ENCODE measurements at places on chromosomes 4 and X. TPM values are rescaled to one million over a fixed set of nuclear protein-coding genes. Genes with fewer than 3 reads are reported as not detected.

GRCh38 chr4:150145090-150145945 lies 67.1 kb downstream of the DCLK2 start:
- H3K36me3 ChIP-seq = no peaks in the 10 kb centered on the region
- no peak overlapping the region for H3K27ac ChIP-seq
- peaks cover 9% of the 10 kb centered on the region for H3K4me1 ChIP-seq
- DNase-seq = peak; percentile 68

Gene SPATA4
- total RNA-seq = 0.46 TPM

DNA sequence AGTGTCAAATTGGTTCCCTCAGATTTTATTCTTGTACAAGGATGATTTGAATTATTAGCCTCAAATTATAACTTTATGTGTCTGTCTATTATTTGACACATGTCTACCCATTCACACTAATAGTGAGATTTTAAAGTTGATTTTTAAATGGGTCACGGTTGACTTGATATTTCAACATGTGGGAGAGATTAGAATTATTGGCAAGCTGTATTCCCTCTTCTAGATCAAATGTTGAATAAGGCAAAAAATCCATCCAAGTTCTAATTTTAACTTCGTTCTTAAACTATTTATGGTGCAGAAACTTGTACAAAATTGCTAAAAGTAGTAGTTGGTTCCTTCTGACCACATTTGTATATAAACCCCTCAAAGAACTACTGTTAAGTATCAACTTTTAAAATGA lies 1498.0 kb downstream of the STIM2 start:
- no peak overlapping the region for H3K27ac ChIP-seq
- H3K36me3 ChIP-seq = no peaks in the 10 kb centered on the region
- no peak overlapping the region for H3K4me3 ChIP-seq

- H3K36me3 ChIP-seq = no peaks in the 10 kb centered on the region
- no peak for DNase-seq
- no peaks in the 10 kb centered on the region for H3K27me3 ChIP-seq
These were observed 971 bp downstream of the MAGEA11 start for GRCh38 chrX:149712831-149713230.

Gene FAM47E
- total RNA-seq = 0.54 TPM

Gene ANOS1
- 15.3 TPM for total RNA-seq

DNA sequence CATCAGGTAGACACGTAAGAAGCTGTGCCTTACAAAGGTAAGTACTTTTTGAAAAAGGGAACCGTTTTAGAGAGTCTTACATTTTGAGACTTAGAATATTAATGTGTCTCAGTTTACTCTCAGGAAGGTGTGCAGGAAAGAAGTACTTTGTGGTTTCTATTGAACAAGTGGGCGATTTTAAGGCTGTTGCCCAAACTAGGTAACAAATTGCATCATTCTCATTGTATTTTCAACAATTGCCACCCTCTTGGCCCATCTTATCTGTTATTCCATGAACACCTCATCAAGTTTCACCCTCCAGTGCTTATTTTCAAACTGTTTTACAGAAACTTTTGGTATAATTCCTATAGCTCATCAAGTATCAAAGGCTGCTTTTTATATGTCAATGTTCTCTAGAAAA lies 158.3 kb downstream of the SLC4A4 start:
- H3K36me3 ChIP-seq = no peaks in the 10 kb centered on the region
- H3K4me3 ChIP-seq = no peak overlapping the region
- no peaks in the 10 kb centered on the region for H3K4me1 ChIP-seq
- no peak overlapping the region for H3K27ac ChIP-seq
- no peaks in the 10 kb centered on the region for H3K27me3 ChIP-seq

Gene RBM47
- 2.9 TPM for total RNA-seq

DNA sequence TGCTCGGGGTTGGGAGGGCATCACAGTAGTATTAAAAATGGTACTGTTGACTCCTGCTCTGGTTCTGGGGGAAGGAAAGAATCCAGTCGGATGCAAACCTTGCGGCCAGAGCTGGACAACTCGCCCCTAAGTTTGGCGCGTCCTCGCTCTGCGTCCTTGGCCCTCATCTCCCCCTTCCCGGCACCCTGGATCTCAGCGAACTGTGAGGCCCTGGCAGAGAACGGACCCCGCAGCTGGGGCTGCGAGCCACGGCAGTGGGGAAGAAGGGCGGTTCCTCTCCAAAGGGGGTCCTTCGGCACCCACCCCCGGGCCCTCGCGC lies 14.0 kb downstream of the ARHGEF6 start:
- H3K4me3 ChIP-seq = peak overlapping the region; percentile 61
- DNase-seq = no peak
- peaks cover 13% of the 10 kb centered on the region for H3K4me1 ChIP-seq
- H3K36me3 ChIP-seq = no peaks in the 10 kb centered on the region

Gene RS1
- total RNA-seq = not detected

DNA sequence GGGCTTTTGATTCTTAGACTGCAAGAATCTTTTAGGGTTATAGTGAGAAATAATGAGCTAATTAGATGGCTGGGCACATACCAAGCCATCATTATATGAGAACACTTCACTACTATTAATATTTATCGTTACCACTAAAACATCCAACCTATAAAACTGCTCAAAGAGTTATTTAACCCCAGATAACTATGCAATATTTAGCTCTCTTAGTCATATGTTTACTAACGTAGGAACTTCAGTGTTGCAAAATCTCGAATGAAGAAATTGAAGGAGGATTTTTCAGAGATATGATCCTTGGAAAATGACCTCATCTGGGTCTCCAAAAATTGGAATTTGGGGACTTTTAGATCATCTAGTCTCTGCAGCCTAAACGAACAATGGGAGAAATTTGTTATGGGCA lies 265.0 kb upstream of the RPS6KA3 start:
- H3K4me1 ChIP-seq = peaks cover 9% of the 10 kb centered on the region
- no peak overlapping the region for H3K27ac ChIP-seq
- no peak for DNase-seq
- H3K36me3 ChIP-seq = no peaks in the 10 kb centered on the region

GRCh38 chr4:121829511-121829910 lies 5.8 kb upstream of the CCNA2 start:
- no peaks in the 10 kb centered on the region for H3K27me3 ChIP-seq
- DNase-seq = no peak
- no peak overlapping the region for H3K4me3 ChIP-seq
- no peaks in the 10 kb centered on the region for H3K4me1 ChIP-seq
- H3K27ac ChIP-seq = no peak overlapping the region
- no peaks in the 10 kb centered on the region for H3K36me3 ChIP-seq

DNA sequence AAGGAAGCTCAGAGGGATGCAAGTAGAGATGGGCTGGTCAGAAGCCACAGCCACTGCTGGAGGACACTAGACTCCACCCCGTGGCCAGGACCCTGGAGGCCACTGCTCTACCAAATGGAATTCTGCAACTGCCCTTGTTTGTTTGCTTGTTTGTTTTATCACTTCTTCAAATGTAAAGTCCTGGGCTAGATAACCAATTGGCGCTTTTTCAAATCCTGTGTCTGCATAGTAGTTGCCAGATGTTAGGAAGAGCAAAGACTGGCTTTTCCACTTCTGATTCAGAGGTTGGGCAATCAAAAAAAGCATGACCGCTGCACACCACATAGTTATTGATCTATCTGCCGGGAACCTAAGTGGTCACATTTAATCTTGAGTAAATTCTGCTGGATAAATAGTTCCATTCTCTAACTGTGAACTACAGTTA lies 255.2 kb upstream of the SFRP2 start:
- no peak overlapping the region for H3K4me3 ChIP-seq
- H3K27ac ChIP-seq = no peak overlapping the region
- no peaks in the 10 kb centered on the region for H3K27me3 ChIP-seq
- H3K36me3 ChIP-seq = no peaks in the 10 kb centered on the region
- no peak for DNase-seq

- no peak for DNase-seq
- H3K4me3 ChIP-seq = no peak overlapping the region
- no peaks in the 10 kb centered on the region for H3K4me1 ChIP-seq
- H3K36me3 ChIP-seq = no peaks in the 10 kb centered on the region
- H3K27ac ChIP-seq = no peak overlapping the region
These were observed 6.0 kb upstream of the IL3RA start for GRCh38 chrX:1330605-1331004.

Gene REELD1
- not detected for total RNA-seq

Gene TCEAL6
- total RNA-seq = not detected

DNA sequence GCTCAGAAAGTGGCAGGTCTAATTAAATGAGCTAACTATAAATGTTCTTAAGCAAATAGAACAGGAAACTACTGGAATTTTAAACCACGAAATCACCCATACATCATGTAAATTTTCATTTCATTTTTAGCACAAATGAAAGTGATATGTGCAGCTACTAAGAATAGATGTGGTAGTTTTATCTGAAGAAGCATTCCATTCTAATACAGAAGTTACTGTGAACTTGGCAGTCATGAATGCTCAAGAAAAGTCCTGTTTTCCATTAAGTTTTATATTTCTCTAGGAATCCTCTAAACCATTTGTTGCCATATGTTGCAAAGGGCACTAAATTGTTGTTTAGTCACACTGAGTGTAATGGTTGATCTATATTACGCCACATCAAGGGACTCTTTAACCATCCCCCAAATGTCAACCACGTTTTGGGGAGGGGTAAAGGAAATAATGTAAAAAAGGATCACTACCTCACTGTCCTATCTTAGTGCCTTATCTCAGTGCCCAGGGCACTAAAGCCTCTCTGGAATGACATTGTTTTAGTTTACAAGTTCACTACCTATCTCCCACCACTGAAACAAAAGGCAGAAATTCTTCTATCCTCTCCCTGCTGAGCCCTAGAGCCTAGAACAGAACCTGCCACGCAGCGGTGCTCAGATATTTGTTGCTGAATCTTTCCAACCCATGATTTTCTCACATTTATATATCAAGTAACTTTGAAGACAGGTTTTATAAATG lies 118.0 kb downstream of the SHISA3 start:
- H3K27ac ChIP-seq = no peak overlapping the region
- H3K36me3 ChIP-seq = no peaks in the 10 kb centered on the region
- peak; percentile 54 for DNase-seq
- H3K4me3 ChIP-seq = no peak overlapping the region

Gene HOPX
- total RNA-seq = 1.7 TPM

- peaks cover 16% of the 10 kb centered on the region for H3K4me1 ChIP-seq
- no peak overlapping the region for H3K27ac ChIP-seq
- peaks cover 7% of the 10 kb centered on the region for H3K36me3 ChIP-seq
- H3K4me3 ChIP-seq = no peak overlapping the region
These were observed 101.4 kb downstream of the FNIP2 start for GRCh38 chr4:158870282-158870625.

DNA sequence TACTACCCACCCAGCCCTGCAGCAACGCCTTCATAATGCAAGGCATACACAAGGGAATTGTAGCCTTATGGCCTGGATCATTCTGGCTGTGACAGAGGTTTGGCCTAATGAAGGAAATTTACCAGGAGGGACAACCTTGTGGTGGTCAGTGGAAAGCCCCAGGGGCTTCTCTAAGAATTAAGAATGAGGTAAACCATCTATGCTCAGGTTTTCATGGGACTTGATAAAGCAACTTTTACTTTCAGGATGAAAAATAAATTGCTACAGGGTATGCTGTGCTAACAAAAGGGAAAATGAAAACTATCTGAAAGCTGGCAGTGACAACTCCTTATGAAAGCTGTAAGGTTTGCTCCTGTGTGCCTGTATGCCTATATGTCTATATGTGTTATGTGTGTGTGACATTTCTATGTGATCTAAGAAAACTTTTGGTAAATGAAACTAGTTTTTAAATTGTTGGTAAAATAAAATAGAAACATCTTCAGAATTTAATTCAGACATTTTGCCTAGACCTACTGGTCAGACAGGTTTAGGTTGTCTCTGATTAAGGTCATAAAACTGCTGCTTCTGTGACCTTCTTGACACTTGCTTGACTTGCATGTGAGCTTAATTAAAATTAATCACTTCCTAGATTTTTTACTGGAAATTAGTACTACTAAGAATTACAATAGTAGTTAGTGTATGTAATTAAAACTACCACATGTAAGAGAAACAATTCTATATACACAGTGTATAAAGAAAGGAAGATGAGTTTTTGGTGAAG lies 19.9 kb upstream of the TXK start:
- no peak overlapping the region for H3K4me3 ChIP-seq
- H3K4me1 ChIP-seq = no peaks in the 10 kb centered on the region
- H3K27ac ChIP-seq = no peak overlapping the region

DNA sequence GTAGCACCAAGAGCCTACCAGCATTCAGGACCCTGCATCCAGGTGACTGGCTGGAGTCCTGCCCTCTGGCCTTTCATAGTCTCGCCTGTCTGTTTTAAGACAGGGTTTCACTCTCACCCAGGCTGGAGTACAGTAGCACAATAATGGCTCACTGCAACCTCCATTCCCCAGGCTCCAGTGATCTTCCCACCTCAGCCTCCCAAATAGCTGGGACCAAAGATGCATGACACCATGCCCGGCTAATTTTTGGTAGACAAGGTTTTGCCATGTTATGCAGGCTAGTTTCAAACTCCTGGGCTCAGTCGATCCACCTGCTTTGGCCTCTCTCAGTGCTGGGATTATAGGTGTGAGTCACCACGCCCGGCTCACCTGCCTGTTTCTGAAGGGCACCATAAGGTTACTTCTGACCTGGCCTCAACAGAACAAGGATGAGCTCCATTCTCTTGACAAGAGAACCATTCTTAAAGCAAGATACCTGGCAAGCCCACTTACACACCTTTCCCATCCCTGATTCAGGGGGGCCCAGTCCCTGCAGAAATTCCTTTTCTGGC lies 6.7 kb downstream of the RPS4X start:
- no peak overlapping the region for H3K4me3 ChIP-seq
- peaks cover 40% of the 10 kb centered on the region for H3K36me3 ChIP-seq
- no peak for DNase-seq
- H3K27ac ChIP-seq = peak overlapping the region; percentile 79

Gene PAK3
- total RNA-seq = 13.7 TPM

GRCh38 chr4:109729117-109729717 lies 653 bp downstream of the PLA2G12A start:
- no peak overlapping the region for H3K27ac ChIP-seq
- no peaks in the 10 kb centered on the region for H3K27me3 ChIP-seq
- H3K36me3 ChIP-seq = no peaks in the 10 kb centered on the region
- H3K4me3 ChIP-seq = peak overlapping the region; percentile 72

All from astrocyte (in vitro differentiated cells and primary cell).